Activated CD4-positive, alpha-beta T cell treated with anti-CD3 and anti-CD28 coated beads, Interleukin-2, amount 10 ng/mL, durations not matched to agents 7 days and 5 days (primary cell): ENCODE measurements at places on chromosomes 12 and 14.

DNA sequence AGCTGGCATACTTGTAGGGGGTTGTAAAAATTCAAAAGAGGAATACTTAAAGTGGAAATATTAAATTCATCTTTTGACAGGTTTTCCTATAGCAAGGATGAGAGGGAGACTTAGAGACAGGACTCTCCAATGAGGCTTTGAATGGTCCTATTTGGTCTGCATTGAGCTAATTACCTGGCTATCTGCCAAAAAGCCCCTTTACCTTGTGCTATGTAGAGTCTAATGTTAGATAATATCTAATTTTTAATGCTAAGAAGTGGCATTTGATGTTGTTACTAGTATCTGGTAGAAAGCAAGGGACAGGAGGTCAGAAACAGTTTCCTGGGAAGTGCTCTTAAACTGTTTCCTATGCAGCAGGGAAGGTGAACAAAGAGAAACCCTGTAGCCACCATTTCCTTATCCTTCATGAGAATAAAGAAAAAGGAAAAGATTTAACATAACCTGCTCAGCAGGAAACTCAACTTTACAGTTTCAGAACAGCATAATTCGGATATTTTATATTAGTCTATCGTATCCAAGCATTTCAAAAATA, 550.0 kb downstream of the SOX5 start:
- no peak for DNase-seq

- DNase-seq = no peak
These were observed 6.8 kb downstream of the EML5 start for GRCh38 chr14:88785911-88786310.

DNA sequence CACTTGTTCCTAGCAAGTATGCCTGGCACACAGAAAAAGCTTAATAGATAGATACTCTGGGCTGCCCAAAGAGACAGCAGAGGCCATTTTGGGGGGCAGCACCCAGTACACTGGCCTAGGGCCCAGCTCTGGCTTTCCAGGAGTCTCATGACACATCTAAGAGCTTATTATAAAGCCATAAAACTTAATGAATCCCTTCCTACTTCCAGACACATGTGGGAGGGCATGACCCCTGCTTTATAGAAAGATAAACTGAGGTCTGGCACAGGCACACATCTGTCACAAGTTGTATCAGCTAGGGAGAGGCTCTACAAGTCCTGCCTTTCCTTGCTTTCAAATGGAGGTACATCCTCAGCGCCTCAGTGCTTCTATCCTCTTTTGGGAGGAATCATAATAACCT, 27.1 kb downstream of the FMNL3 start:
- DNase-seq = no peak

- no peak for DNase-seq
These were observed 1.1 kb upstream of the SLCO1B1 start for GRCh38 chr12:21129906-21130305.

GRCh38 chr14:33307691-33308251, 369.1 kb downstream of the NPAS3 start:
- no peak for DNase-seq

DNA sequence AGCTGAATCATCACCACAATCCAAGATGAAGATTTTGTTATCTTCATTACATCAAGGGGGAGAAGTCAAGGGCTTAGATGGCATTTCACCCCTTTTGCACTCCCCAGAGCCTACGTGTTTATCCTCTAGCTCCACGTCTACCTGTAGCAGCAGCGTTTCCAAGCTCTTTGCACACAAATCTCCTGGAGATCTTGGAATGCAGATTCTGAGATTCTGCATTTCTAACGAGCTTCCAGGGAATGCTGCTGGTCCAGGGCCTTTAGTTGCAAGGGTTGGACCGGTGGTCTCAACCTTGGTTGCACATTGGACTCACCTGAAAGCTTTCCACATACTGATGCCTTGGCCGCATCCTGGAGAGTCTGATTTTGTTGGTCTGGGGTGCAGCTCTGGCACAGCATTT, 49.5 kb upstream of the STON2 start:
- DNase-seq = no peak

DNA sequence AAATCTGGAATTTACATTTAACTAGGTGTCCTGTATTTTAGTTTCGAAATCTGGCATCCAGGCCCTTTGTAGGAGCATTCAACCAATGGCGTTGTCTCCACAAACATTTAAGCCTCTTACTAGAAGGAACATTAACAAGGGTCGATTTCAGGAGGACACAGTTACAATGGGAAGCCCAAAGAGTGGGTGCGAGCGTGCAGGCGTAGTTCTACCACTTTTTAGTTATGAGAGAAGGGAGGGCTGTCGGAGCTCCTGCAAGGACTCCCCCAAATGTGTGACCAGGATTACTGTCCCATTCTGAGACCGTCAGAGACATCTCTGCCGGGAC, 365 bp upstream of the ABHD4 start:
- DNase-seq = no peak

DNA sequence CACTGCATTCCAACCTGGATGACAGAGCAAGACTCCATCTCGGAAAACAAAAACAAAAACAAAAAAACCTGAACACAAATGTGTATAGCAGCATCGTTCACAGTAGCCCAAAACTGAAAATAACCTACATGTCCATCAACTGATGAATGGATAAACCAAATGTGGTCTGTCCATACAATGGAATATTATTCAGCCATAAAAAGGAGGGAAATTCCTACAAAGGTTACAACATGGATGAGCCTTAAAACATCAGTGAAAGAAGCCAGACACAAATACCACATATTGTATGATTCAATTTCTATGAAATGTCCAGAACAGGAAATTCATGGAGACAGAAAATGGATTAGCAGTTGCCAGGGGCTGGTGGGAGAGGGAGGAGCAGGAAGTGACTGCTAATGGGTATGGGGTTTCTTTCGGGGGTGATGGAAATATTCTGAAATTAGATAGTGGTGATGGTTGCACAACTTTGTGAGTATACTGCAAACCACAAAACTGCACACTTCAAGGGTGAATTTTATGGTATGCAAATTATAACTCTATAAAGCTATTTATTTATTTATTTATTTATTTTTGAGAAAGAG, 4.0 kb downstream of the MYL2 start:
- no peak for DNase-seq

- DNase-seq = no peak
These were observed 75.0 kb downstream of the PRMT8 start for GRCh38 chr12:3565985-3566384.

GRCh38 chr12:126185025-126185424, 1119.8 kb downstream of the AACS start:
- DNase-seq = no peak
